NCI-H510A treated with DMSO at 0.1 percent for 48 hours (cell line): ENCODE measurements at places on chromosomes 11 and 22.
A peak's percentile ranks its signal among the peaks of the same experiment; 100 is the strongest.

GRCh38 chr11:74826901-74827300 is 78.3 kb downstream of the RNF169 start:
- DNase-seq = no peak

DNA sequence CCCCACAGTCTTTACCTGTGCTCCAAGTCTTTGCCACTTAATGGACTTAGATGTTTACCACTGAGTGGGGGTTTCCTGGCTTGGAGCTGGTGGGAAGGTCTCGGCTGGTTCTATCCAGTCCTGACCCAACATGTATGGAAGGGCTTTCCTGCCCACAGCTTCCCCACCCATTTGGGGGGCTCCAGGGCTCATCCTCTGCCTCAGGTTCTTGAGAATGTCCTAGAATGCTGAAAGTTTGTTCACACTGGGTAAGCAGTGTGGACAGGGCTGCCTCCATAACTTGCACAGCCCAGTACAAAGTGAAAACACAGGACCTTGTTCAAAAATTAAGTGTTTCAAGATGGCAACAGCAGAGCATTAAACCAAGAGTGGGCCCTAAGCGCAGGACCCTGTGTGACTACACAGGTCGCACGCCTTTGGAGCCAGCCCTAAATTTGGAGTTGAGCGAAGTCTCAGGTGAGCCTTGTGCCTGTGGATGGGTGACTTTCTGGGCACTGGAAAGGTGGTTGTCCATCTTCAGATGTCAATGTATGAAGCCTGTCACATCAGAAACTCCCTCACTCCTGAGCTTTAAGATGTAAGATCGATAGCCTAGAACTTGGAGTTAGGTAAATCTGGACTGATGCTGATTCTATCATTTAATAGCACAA is 72.7 kb upstream of the NARS2 start:
- DNase-seq = no peak

- no peak for DNase-seq
Measured at GRCh38 chr11:49302360-49302759, 94.0 kb upstream of the FOLH1 start.

DNA sequence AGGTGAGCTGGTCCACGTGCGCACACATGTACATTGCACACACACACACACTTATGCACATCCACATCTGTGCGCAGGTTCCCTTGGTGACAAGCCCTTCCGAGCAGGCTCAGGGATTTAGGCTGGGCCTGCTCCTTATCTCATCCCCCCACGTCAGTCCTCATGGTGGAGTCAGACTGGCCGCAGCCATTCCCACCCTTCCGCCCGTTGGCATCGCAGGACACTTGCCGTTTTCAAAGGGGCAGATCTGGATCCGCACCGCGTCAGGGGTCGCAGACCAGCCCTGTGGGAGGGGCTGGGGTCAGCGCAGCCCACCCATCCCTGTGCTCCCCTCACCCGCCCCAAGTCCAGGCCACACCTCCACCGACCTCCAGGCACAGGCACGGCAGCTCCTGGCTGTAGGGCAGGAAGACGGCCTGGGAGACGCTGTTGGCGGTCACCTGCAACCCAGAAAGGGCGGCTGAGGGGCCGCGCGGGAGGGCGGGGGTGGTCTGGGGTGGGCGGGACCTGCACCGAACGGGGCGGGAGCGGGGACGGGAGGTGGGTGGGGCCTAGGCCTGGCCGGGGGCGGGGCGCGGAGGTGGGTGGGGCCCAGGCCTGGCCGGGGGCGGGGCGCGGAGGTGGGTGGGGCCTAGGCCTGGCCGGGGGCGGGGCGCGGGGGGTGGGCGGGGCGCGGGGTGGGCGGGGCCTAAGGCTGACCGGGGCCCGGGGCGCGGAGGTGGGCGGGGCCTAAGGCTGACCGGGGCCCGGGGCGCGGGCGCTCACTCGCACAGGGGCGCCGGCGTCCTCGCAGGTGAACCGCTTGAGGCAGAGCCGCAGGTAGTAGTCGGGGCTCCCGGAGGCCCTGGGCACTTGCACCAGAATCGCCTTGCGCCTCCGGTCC is 13.3 kb downstream of the IL17REL start:
- DNase-seq = no peak

DNA sequence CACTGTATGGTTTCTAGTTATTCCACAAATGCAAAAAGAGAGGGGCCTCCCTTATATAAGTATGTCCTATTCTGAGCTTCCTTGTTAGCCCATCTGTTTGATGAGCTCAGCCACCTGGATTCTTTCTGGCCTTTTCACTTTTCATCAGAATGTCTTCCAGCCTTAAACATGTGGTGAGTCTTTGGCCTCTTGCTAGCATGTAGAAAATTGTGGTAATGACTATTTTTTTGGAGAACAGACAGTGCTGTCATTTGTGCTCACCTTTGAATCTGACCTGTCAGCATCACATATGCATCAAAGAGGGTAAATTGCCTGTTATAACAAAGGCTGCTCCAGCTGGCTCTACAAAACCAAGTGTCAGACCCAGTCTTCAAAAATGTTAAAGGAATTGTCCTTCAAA is 558.7 kb downstream of the RAB38 start:
- no peak for DNase-seq

DNA sequence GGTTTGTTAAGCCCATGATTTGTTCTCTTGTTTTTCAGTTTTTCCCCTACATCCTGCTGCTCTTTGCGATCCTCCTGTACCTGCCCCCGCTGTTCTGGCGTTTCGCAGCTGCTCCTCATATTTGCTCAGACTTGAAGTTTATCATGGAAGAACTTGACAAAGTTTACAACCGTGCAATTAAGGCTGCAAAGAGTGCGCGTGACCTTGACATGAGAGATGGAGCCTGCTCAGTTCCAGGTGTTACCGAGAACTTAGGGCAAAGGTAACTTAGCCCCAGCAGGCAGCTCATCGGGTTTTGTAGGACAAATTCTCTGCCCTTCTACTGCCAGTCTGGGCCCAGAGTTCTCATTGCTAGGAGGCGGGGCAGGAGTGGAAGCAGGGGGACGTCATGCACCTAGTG is 49.7 kb downstream of the PANX1 start:
- no peak for DNase-seq

DNA sequence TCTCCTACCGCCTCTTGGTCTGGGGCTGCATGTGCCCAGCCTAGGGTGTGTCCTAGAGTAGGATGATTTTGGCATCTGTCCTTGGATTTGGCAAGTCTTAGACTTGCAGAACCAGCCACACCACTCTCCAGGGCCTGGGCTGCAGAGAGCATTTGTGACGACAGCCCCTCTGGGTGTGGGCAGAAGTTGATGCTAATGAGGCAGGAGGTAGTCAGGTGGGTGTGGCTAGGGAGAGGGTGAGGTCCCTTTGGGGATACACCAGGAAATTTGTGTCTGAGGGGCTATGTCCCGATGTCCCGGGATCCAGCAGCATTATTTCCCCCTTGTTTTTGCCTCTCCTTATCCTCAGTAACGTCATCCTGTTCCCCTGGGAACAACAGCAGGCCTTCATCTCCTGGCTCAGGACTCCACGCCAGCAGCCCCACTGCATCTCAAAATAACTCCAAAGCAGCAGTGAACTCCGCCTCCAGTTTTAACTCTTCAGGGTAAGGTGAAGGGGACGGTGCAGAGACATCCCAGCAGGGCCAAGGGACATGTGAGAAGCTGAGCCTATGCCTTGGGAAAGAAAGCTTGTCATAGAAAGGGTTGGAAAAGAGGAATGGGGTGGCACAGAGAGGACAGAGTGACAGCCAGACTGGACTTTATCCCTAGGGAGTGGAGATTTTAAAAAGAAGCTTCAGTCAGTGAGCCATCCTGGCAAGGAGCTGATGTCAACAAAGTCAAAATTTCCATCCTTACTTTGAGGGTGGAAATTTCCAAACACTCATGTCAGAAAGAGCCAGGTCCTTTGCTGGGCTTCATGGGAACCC is 8.0 kb upstream of the TLCD5 start:
- no peak for DNase-seq

DNA sequence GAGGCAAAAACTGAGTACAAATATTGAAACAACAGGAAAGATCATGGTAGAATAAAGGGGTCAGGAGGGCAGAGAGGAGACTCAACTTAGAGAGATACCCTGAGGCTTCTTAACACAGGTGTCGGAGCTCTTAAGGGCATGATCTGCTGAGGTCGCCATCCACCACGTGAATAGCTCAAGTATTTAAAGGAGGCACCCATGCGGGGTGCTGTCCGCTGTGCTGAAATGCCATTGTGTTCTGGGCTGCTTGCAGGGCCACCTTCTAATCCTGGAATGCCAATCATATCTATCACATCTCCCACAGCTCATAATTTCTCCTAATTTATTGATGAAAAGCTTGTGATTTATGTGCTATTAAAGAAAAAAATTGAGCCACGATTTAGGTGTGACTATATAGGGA is 90.2 kb downstream of the SEZ6L start:
- DNase-seq = no peak

- no peak for DNase-seq
Measured at GRCh38 chr11:124278261-124278660, 22.1 kb downstream of the OR8G5 start.

DNA sequence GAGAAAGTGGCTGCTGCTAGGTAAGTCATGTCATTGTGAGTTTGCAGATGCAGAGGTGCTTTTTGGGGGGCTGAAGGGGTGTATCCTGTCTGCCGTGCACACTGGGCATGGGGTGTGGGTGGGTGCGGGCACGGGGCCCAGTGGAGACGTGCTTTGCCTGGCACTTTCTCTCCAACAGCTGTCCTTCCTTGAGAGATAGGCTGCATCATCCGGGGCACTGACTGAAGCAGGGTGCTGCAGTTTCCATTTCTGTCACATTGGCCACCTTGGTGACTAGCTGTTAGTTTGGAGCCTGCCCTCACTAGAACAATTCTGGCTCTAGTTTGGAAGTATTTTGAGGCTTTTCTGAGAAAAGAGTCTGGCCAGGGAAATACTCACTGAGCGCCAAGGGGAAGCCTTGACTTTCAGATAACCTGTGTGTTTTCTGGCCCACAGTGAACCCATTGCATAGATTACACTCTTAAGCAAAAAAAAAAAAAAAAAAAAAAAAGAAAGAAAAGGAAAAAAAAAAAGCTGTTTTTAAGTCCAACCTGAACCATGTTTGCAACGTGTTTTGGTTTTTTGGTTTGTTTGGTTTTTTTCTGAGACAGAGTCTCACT is 219.2 kb downstream of the NAV2 start:
- no peak for DNase-seq

- DNase-seq = peak; percentile 66
Measured at GRCh38 chr11:114036147-114036811, 23.2 kb upstream of the ZBTB16 start.

- DNase-seq = no peak
Measured at GRCh38 chr11:18485913-18486528, 30.4 kb downstream of the LDHAL6A start.

DNA sequence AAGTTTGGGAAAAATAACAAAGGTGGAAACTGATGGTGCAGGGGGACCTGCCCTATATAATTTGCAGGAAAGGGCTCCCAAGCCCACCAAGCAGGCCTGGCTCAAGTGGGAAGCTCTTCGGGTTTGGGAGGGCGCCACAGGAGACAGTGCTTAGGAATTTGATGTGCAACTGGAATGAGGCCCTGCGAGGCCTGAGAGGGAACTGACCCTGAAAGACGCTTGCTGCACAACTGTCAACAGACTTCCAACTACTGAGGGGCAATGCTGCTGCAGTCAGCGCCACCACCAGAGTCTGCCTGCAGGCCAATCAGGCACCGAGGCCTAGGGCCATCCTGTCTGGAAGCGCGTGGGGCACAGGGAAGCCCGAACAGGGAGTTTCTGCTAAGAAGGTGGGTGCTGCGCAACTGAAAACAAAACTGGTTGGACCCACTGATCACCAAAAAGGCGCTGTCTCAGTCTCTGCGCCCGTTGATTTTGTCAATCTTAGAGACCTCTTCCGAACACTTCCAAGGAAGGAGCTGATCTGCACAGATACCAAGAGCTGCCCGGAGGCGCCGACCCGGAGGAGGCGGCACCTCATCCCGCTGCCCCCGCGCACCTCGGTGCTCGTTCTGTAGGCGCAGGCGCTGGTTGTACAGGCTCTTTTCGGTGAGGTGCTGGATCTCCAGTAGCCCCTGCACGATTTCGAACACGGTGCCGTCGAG is 667 bp downstream of the DGCR6L start:
- DNase-seq = no peak

GRCh38 chr11:74550991-74551753 is 41.2 kb upstream of the POLD3 start:
- DNase-seq = no peak

DNA sequence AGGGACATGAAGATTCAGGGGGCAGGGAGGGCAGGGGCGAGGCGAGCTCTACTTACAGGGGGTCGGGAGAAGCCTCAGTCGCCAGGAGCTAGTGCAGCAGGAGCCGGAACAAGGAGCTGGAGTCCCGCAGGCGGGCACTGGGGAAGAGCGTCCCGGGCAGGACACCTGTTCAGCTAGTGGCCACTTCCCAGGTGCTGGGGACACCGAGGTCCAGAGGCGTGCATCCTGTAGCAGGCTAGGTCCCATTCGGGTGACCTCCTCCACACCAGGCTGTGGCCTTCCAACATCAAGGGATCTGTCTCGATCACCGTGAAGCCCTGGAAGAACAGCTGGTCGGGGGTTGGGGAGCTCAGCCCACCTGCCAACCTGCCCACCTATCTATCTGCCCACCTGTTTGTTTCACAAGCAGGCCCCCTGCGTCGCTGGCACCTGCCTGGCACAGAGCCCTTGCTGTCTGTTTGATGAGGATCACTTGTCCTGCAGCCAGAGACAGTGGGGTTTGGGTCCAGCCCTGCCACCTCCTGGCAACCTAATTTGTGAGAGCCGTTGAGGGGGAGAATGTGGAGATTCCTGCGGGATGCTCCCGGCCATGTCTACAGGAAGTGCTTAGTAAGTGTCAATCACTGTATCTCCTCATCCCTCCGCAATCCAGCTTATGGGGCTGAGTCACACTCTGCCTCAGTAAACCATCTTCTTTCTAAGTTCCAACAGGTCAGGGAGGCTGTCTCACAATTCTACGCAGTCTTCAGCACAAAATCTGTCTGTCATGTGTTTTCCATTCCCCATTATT is 940.9 kb downstream of the BRD1 start:
- peak; percentile 67 for DNase-seq

- DNase-seq = no peak
Measured at GRCh38 chr22:36691488-36691887, 12.1 kb downstream of the CACNG2 start.

DNA sequence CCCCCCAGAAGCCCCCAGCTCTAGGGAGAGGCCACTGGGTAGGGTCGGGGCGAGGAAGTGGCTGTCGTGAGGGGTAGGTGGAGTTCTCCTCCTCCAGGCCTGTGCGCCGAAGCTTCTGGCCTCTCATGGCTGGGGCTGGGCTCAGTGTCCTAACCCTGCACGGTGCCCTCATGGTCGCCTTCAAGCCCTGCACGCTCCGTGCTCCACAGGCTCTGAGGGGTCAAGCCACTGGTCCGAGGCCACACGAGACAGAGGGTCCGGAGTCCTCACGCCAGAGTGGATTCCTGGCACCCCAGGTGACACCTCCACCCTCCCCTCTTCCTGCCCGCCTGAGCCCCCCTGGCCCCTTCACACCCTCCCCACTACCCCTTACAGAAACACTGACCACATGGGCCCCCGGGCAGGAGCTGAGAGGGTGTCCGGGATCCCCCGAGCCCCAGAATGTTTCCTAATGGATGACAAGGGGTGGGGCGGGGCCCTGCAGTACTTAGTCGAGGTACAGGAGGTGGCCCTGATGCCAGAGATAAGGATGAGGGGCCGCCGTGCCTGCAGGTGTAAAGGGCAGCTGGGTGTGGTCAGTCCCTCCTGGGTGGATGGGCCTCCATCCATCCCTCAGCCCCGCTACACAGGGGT is 997 bp upstream of the CDHR5 start:
- no peak for DNase-seq

GRCh38 chr11:68508425-68508824 is 47.9 kb downstream of the PPP6R3 start:
- no peak for DNase-seq

- DNase-seq = peak; percentile 11
Measured at GRCh38 chr11:134124660-134125451, 56.0 kb downstream of the JAM3 start.
